GM23338 (cell line): ENCODE measurements at places on chromosomes 1 and 21.

DNA sequence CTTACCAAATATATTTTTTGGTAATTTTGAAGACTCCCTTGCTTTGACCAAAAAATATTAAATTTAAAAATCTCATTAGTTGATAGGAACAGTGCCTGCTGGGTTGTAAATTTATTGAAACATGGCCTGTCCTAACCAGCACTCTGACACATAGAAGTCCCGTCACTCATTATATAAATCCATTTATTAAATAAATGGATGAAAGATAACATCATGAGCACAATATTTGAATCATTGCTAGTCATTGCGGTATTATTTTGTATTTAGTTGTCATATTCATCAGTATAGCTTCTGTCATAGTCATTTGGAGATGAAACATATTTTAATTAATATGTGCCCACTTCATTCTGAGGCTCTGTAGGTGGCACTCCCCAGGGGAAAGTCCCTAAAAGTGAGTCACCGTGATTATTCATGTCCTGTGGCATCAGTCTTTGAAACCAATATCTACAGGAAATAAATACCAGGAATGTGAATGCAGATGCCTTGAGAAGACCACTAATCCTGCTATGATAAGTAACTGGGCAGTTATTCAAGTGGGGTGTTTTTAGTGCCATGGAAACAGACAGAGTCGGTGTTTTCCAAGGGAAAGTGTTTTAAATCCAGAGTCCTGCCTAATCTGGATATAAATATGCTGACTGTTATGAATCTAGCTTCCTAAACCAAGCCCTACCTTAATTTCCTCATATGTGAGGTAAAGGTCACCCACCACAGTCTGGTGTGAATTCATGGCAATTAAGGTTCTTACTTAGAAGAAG, 302.0 kb downstream of the DUSP10 start:
- DNase-seq: no peak

DNA sequence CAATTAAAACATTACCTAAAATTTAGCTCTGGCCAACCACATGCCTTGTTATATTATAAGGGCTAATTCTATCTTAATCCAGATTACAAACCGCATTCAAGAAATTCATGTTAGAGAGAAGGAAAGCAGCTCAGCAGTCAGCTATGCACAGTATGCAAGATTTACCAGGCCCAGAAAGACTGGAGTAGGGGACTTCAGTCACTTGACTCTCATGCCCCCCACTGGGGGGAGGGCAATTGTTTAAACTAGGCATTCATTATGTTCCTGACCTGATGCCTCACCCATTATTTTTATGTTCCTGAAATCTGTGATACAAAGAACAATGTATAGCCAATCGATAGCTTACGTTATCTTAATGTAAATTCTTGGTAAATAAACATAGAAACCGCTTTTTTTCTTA, 96.9 kb downstream of the ZNF644 start:
- DNase-seq: peak; percentile 89

DNA sequence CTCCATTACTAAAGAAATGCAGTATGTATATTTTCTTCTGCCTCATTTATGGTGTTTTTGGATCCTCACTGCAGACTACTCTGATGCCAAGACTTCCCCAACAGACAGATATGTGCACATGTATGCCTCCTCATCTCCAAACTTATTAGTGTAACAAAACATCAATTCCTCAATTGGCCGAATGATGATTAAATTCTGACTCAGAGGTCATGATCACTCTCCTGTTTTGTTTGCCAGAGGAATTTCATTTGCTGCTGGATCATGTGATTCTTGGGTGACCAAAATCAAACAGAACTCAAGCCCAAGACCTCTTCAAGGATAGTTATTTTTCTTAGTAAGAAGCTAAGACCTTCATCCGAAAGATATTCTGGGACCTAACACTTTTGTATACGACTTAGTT, 227.6 kb downstream of the LMO4 start:
- DNase-seq: no peak

DNA sequence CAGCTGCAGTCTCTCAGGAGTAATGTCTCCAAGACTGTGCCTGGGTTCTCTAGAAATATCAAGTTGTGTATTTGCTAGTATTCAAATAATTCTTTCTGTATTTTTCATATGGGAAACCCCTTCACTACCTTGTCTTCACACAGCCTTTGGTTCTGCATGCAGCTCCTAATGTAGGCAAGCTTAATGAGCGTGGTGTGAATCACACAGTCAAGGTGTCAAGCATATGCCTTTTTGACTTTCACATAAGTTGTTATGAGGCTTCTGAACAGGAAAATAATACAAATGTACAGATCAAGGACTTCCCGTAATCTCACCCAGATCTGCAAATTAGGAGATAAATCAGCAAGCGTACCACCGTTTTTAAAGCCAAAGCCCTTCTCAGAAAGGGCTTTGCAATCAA, at the start of gene FCRL3:
Gene FCRL3, minus strand, starts transcription at position 38 of the 400 bp plus-strand sequence. CDS start 280 bp downstream, outside the sequence.
- DNase-seq: no peak

DNA sequence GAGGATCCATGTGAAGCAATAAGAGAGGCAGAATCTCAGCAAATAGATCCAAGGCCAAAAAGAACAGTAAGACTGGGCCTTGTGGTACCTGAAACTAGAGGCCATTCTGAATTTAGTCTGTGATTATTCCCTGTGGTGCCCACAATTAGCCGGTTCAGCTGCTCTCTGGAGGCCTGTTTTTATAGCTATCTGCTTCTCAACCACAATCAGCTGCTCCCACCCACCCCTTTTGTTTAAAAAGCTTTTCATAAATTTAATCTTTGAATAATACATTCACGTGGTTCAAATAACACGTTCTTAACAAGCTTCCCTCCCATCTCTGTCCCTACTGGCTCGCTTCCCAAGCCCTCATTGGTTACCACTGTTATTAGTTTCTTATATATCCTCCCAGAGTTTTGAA, 18.0 kb downstream of the UBE2T start:
- no peak for DNase-seq

- DNase-seq: no peak
These were observed 6.0 kb downstream of the IFFO2 start for GRCh38 chr1:18950401-18951026.

DNA sequence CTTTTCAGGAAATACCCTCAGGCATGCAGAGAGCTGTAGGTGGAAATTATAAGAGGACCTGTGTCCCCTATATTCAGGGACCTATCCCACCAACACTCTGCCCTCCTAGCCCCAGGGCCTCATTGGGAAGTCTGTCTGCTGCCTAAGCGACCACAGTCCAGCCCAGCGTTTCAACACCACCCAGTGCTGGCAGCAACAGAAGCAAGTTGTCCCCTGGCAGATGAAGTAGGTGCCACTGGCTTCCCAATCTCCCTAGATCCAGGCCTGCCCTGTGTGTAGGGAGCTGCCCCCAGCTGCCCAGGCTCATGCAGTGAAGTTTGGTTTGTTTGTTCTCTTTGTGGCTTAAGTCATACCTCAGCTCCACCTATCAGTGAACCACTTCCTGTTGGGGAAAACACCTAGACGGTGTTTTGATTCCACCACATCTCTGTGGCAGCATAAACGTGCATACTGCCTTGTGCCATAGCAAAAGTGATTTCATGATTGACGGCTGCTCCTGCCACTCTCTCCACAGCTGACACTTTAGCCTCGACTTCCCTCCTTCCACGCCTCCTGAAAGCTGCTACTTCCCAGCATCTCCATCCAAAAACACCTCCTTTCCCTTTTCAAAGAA, 8.1 kb upstream of the LEFTY1 start:
- no peak for DNase-seq

DNA sequence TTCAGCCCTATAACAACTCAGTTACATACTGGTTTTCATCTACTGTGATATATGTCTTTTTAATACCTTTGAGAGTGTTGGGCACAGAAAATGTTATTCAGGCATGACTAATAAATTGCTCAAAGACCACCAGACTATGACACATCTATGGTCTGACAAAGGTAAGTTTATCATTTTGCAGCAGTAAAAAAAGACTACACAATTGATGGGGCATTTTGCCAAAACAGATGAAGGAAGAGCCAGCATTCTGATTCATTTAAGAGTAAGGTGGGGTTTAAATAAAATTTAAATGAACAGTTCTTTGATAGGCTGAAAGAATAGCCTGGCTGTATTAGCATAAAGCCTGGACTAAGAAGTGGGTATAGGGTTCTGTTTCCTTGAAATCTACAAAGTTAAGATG, 8.8 kb upstream of the RNPC3 start:
- DNase-seq: no peak

DNA sequence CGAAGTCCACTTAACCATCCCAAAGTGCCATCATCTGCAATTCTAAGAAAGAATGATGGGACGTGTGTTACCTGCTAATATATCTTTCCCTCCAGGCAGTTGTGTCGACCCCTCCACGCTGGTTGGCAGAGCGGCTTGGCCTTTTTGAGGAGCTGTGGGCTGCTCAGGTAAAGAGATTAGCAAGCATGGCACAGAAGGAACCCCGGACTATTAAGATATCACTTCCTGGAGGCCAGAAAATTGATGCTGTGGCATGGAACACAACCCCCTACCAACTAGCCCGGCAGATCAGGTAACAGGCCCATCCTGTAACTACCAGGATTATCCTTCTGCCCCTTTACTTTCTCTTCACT, 520 bp downstream of the TARS2 start:
- DNase-seq: peak; percentile 18

- no peak for DNase-seq
These were observed 14.3 kb downstream of the PLEKHA6 start for GRCh38 chr1:204345438-204345841.

DNA sequence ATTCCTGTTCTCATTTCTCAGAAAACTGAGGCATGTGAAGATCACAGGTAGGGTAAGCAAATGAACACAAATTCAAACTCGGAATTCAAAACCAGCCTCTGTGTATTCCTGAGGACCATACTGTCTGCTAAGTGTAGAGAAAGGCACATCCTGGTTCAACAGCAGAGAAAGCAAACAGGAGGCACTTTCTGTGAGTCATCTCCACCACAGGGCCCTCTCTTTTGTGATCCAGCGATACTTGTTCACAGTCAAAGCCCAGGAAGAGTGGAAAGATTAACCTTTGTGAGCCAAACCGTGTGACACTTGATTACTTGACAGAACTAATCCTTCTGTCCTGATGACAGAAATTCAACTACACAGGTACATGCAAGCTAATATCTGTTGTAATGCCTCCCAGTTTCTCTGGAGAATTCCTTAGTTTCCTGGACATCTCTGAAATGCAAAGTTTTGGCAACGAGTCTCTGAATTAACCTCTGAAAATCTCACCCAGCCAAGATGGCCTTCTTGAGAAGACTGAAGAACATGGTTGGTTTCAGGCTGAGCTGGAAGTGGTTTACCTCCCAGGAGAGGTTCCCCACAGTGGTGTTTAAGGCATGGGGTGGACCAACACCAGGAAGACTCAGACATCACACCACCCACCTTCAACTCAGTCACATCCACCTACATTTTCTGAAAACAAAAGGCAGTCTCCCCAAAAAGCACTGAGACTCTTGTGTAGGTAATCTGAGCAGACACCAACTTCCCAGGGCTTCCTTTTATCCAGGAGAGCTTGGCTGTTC, 98.2 kb upstream of the ERG start:
- DNase-seq: no peak

GRCh38 chr1:57518496-57518895, 94.6 kb upstream of the DAB1 start:
- no peak for DNase-seq
